ENCODE measurements at places on chromosomes 5 and 9.

DNA sequence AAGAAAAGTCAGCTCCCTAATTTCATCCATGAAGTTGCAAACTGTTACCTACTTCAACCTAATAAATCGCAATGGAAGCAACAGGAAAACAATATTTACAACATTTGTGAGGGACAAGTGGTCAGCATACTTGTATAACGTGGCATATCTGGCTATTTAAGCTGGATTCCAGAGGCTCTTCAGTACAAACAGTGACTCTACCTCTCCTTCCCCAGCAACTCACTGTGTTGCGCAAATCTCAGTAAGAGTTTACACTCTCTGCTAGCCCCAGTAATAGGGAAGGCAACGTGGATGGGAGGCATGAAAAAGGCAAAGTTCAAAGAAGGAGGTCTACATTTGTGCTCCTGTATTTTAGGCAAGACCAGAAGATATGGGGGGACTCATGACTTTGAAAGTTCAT lies 18.9 kb upstream of the SEMA5A start:
- DNase-seq = no peak

DNA sequence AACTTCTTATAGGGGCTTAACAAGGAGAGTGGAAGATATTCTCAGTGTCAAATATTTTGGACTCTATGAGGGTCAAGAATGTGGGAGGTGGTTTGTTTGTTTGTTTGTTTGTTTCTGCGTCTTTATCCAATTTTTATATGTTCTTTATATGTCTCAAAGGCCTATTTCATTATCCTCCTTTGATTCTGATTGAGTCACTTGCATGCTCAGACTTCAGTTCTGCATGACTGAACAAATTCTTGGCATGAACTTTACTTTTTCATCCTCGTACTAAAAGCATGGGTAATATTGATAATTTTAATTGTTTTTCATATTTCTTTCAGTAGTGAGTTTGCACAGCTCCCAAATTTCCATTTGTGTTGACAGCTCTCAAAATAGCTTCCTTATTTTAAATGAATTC lies 19.2 kb upstream of the ERBIN start:
- DNase-seq = no peak

DNA sequence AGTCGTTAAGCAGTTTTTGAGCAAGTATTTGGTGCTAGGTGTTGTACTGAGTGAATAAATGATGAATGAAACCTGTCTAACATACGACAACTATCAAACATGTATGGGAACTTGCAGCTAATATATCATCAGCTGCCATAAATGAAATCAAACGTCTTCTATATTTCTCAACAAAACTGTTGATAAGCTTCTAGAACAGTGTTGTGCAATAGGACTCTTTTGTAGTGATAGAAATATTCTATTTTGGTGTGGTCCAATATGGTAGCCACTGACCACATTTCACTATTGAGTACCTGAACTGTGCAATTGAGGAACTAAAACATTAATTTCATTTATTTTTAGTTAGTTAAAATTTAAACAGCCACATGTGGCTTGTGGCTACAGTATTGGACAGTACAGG lies 16.3 kb upstream of the FYB1 start:
- no peak for DNase-seq

- no peak for DNase-seq
Measured at GRCh38 chr5:176639208-176639607, 8.1 kb upstream of the TSPAN17 start.

DNA sequence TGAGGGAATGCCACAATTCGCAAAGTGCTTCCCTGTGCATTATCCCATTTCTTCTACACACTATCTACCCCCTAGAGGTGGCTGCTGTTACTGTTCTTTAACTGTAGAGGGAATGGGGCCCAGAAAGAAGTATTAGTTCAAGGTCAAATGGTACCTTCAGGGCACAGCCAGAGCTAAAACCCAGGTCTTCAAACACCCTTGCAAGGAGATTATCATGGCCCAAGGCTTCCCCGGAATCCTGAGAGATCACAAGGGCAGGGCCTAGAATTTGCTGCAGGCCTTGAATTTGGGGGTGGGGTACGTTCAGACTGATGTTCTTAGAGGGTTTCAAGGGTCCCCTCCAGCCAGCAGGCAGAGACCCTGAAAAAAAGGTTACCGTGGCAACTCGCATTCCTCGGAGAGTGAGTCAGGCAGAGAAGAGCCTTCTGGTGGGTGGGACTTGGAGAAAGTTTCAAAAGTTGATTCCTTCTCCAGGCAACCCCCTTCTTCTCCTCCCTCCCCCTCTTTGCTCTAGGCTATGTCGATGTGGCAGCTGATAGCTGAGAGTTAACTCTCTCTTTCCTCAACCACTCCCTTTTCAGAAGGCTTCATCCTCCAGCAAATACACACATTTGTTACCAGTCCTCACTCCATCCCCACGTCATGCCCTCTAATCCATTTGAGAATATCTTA lies 1.9 kb downstream of the SPARC start:
- DNase-seq = no peak

DNA sequence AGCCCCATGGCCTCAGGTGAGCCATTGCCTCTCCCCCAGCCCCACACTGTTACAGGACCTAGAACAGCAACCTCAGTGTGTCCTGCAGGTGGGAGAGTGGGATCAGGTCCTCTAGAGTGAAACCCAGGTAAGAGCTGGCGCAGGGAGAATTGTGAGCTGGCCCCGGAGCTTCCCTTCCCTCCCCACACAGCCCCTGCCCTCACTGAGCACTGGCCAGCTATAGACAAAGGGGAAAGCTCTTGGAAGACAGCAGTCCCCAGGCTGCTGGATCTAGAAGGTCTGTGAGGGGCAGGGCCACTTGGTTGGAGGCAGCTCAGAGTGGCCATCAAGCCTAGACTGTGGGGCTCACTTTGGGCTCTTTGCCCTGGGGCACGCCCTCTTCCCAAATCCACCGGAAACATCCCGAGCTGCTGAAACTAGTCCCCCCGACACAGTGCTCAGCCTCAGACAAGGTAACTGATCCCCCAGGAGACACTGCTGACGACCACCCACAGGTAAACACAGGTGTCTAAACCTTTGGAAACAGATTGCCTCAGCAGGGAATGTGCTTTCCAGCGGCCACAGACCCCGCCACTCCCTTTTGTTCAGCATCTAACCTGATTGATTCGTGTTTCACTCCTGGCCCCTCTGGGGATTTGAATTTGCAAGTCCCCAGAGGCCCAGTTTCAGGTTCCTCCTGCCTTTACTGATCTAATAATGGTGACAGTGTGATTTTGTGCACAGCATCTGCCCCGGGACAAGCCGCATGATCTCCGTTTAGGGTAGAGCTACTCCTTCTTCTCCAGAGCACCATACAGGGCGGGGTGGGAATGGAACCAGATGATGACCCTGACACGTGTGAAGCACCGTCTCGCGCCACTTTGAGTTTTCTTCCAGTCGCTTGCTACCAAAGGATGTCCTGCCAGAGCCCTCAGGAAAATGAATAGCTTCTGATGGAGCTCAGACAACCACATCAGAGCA lies 42.2 kb upstream of the ADAMTS2 start:
- DNase-seq = no peak

DNA sequence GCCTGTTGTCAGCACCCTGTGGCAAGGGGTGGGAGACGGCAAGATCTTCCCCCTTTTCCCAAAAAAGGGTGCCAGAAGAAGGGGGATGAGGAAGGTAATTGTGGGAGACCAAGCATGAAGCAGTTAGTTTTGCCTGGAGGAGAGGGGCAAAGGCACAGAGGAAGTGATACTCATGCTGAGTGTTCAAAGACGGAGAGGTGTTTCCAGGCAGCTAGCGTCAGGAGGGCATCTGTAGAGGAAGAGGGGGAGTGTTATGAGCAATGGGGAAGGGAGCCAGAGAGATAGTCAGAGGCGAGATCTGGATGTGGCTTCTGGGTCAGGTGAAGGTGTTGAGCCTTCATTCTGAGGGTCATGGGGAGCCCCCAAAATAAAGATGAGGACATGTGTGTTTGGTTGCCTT lies 26.9 kb upstream of the ADAM19 start:
- no peak for DNase-seq

DNA sequence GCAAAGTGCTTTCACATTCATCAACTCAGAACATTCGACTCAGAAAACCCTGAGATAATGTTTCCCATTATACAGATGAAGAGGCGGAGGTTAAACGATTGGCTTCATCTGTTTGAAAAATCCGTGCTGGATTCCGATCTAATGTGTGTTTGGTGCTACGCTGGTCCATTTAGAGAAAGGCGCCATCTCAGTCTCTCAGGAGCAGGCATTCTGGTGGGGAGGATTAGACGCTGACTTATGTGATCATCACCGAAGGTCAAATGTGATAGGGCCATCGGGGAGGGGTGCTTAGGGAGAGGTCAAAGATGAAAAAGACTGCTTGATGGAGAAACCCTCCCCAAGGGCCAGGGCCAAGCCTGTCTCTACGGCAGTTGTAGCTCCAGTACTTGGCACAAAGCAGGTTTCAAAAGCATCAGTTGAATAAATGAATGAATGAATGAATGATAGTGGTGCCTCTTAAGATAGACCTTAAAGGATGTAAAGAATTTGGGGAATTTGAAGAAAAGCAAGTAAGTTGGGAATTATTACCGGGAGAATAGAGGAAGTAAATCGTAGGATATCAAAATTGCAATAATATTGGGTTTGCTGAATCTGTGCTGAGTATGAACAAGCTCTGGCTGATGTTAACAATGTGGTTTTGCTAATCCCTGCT lies 160.6 kb upstream of the SHB start:
- no peak for DNase-seq

- no peak for DNase-seq
Measured at GRCh38 chr5:98796197-98796972, 22.9 kb downstream of the RGMB start.

DNA sequence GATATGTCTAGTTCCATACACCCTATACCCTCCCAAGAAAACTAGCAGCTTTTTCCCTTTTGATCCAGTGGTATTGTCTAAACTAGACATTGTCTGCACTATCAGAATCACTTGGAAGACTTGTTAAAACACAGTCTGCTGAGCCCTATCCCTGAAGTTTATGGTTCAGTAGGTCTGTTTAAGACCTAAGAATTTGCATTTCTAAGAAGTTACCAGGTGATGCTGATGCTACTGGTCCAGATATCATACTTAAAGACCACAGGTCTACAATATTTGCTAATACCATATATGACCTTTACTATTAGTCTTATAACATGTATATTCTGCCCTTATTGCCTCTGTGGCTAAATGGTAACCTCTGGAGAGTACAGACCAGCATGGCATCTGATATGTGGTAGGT lies 23.3 kb downstream of the SKIC3 start:
- DNase-seq = no peak

- DNase-seq = no peak
Measured at GRCh38 chr5:14720236-14720923, 55.9 kb downstream of the OTULIN start.

DNA sequence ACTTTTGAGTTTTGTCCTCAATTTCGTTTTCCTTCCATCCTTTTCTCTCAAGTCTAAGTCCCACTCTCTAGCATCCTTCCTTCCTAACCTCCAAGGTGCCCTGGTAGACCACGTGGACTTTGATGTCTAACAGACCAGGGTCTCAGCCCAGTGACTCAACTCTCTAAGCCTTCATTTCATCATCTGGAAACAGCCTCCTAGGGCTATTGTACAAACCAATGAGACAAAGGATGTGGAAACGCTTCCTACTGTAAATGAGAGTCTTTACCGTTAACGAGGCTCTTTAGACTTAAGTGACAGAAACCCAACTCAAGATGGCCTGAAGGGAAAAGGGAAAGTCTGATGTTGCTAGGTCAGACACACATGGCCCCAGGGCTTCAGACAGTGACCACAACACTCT lies 49.2 kb upstream of the CPLX2 start:
- no peak for DNase-seq

GRCh38 chr9:87233431-87233830 lies 264.2 kb upstream of the DAPK1 start:
- DNase-seq = no peak

DNA sequence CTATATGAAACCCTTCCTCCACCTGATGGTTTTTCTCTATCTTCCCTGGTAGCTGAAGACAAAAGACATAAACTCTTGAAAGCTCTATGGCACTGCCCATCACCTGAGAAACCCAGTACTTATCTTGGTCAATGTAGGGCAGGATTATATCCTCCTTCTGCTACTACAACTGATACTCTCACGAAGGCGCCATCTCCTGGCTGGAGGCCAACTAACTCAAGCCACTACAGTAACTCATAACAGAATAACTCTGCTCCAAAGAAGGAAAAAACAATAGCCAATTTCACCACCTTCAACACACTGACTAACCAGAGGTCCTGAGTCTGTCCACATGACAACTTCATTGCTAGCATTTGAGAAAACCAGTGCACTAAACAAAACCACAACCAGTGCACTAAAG lies 409.2 kb downstream of the CETN3 start:
- DNase-seq = no peak

DNA sequence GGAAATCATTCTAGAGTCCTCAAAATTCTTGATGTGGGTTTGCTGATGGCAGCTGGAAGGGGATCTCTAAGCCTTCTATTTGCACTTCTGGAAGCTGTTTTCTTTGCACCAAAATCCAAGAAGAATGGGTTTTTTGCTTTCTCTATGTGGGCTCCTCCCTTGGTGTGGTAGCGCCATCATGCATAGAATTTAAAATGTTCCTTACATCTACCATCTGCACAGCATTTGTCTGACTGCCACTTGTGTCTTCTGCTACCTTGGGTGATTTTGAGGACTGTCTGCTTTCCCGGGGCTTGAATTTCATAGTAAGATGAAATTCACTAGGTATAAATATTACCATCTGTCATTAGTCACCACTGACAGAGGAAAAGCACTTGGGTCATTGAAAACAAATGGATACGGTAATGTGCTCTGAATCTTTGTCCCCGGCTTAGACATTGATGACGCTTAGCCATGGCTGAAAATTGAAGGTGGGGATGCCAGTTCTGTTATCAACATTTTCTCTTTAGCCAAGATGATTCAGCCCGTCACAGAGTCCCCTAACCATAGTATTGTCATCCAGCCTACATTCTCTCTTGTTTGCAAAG lies 30.0 kb downstream of the SNX30 start:
- no peak for DNase-seq

Measured in stimulated activated CD4-positive, alpha-beta T cell treated with anti-CD3 and anti-CD28 coated beads, Interleukin-15, amount 100 ng/mL, for 1 hour (primary cell).